Immature natural killer cell (primary cell): ENCODE measurements at places on chromosomes 2 and 18. TPM values are rescaled to one million over a fixed set of nuclear protein-coding genes. Genes with fewer than 3 reads are reported as not detected.

- no peak for DNase-seq
- no peak overlapping the region for H3K4me3 ChIP-seq
- no peak overlapping the region for H3K27ac ChIP-seq
Measured at GRCh38 chr2:132980304-132980703, 310.3 kb upstream of the LYPD1 start.

DNA sequence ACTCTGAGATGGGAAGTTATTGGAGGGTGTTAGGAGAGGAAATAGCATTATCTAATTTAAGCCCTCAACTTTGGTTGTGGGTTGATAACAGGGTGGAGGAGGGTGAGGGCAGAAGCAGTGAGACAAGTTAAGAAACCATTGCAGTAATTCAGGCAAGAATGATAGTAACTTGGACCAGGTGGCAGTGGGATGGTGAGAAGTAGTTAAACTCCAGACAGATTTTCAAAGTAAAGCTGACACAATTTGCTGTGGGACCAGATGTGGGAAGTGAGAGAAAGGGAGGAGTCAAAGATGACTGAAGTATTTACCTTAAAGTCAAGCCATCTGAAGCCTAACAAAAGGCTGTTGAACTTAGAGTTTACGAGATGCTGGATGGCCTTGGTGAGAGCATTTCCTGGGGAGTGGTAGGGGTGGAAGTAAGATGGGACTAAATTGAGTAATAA is 163.2 kb upstream of the KLF7 start:
- H3K27me3 ChIP-seq: peaks cover 3% of the 10 kb centered on the region
- DNase-seq: no peak
- H3K4me1 ChIP-seq: no peaks in the 10 kb centered on the region
- H3K4me3 ChIP-seq: no peak overlapping the region

GRCh38 chr2:135030826-135031225 is 16.4 kb downstream of the MAP3K19 start:
- no peak for DNase-seq
- H3K27ac ChIP-seq: no peak overlapping the region
- H3K36me3 ChIP-seq: no peaks in the 10 kb centered on the region
- peaks cover 8% of the 10 kb centered on the region for H3K27me3 ChIP-seq

DNA sequence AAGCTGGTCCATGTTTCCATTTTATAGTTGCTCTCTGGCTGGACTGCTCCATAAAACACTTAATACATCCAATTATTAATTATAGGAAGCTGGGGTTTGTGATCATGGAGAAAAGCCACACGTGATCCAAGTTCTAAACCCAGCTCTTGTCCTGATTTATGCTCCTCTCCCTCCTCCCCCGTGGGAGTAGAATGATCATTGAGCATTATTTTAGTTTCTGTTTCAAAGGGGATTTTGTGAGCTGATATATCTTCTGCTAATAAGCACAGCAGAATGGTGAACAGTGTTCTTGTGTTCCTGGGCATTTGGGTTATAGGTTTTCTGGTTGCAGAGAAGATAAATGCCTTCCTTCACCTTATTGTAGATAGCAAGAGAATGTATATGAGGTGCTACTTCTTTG is 135.7 kb upstream of the TMEM200C start:
- no peak overlapping the region for H3K27ac ChIP-seq
- peaks cover 4% of the 10 kb centered on the region for H3K4me1 ChIP-seq
- no peak overlapping the region for H3K4me3 ChIP-seq
- H3K27me3 ChIP-seq: no peaks in the 10 kb centered on the region
- H3K36me3 ChIP-seq: peaks cover 1% of the 10 kb centered on the region

DNA sequence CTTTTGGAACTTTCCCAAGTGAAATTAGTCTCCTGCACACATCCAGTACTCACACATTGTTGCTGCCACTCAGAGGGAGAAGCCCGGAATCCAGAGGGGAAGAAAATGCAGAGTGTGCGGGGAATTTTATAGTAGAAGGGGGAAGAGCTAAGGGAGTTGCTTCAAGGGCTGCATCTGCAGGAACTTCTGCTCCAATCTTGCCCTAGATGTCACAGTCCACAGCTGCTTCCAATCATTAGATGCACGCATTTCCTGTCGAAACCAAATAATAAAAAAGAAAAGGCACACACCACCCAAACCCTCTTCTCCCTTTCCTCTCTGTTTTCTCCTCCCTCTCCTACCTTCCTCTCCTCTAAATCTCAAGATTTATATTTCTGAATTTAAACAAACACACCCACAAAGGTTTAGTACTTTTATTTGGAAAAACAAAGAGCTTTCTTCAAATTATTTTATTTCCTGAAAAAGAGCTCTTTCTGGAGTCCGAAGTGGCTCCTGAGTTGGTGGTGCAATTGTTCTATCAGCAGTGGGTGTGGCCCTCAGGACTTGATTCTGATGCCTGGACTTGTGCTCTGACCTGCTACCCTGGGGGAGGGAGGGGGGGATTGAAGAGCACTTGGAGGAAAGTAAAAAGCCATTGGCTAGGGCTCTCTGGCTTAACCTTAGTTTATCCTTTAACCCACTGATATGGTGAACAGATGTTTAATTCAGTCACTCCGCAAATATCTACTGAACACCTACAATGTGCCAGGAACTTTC is 72.0 kb downstream of the KCNE4 start:
- no peaks in the 10 kb centered on the region for H3K4me1 ChIP-seq
- peaks cover 2% of the 10 kb centered on the region for H3K27me3 ChIP-seq
- no peak overlapping the region for H3K27ac ChIP-seq
- no peaks in the 10 kb centered on the region for H3K36me3 ChIP-seq
- no peak overlapping the region for H3K4me3 ChIP-seq

Gene HTR2B
- polyA plus RNA-seq: not detected

Gene ITPRIPL1
- 33.0 TPM for polyA plus RNA-seq

Gene CDH2
- polyA plus RNA-seq: not detected
